ENCODE measurements at places on chromosomes 3 and 15.

- H3K27ac ChIP-seq: no peak overlapping the region
- no peak for DNase-seq
- no peak overlapping the region for H3K4me3 ChIP-seq
- no peaks in the 10 kb centered on the region for H3K36me3 ChIP-seq
- H3K27me3 ChIP-seq: peaks cover 12% of the 10 kb centered on the region
Observed at GRCh38 chr15:80699981-80700380, 4.9 kb downstream of the ABHD17C start.

GRCh38 chr15:58690703-58691102, 58.8 kb downstream of the ADAM10 start:
- no peak overlapping the region for H3K4me3 ChIP-seq
- H3K4me1 ChIP-seq: peaks cover 12% of the 10 kb centered on the region

- H3K4me3 ChIP-seq: no peak overlapping the region
- H3K27me3 ChIP-seq: no peaks in the 10 kb centered on the region
- no peaks in the 10 kb centered on the region for H3K36me3 ChIP-seq
Observed at GRCh38 chr15:63339006-63339766, 42.5 kb downstream of the CA12 start.

- no peaks in the 10 kb centered on the region for H3K4me1 ChIP-seq
- no peak overlapping the region for H3K4me3 ChIP-seq
- H3K27me3 ChIP-seq: no peaks in the 10 kb centered on the region
- H3K36me3 ChIP-seq: no peaks in the 10 kb centered on the region
- no peak for DNase-seq
Observed at GRCh38 chr3:144586382-144586781, 614.8 kb downstream of the DIPK2A start.

DNA sequence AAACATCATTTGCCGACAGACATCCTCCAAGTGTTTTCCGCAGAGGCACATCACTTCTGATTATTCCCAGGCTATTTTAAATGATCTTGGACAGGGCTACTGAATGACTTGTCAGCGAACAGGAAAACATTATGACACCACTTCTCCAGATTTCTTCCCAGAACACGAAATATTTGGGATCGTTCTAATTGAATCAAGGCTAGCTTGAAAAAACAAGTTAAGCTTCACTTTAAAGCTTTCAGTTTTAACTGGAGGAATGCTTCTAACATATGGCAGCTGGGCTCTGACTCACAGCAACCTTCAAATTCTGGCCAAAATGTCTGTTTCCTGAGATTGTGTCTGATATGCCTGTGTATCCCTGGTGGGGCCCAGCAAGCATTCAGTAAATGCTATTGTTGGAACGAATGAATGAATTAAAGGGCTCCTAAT, 127.0 kb upstream of the ICE2 start:
- H3K4me1 ChIP-seq: no peaks in the 10 kb centered on the region
- H3K4me3 ChIP-seq: no peak overlapping the region
- no peaks in the 10 kb centered on the region for H3K36me3 ChIP-seq

DNA sequence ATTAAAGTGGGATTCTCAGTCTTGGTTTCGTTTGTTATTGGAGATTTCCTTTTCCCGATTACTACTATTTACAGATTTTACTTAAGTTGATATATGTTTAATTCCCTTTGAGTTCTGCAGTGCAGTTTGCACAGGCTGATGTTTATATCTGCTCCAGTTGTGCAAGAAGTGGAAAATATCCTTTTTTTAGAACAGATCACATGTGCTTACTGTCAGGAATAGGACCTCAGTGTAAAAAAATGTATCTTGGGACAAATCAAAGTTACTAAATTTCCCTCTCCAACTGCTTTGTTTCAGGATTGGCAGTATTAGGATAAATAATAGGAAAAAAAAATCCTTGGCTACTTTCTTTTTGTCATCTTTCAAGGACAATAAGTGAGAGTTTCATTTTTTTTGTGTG, 6.9 kb downstream of the MITF start:
- DNase-seq: no peak
- H3K4me3 ChIP-seq: no peak overlapping the region
- H3K27ac ChIP-seq: no peak overlapping the region
- H3K4me1 ChIP-seq: no peaks in the 10 kb centered on the region

DNA sequence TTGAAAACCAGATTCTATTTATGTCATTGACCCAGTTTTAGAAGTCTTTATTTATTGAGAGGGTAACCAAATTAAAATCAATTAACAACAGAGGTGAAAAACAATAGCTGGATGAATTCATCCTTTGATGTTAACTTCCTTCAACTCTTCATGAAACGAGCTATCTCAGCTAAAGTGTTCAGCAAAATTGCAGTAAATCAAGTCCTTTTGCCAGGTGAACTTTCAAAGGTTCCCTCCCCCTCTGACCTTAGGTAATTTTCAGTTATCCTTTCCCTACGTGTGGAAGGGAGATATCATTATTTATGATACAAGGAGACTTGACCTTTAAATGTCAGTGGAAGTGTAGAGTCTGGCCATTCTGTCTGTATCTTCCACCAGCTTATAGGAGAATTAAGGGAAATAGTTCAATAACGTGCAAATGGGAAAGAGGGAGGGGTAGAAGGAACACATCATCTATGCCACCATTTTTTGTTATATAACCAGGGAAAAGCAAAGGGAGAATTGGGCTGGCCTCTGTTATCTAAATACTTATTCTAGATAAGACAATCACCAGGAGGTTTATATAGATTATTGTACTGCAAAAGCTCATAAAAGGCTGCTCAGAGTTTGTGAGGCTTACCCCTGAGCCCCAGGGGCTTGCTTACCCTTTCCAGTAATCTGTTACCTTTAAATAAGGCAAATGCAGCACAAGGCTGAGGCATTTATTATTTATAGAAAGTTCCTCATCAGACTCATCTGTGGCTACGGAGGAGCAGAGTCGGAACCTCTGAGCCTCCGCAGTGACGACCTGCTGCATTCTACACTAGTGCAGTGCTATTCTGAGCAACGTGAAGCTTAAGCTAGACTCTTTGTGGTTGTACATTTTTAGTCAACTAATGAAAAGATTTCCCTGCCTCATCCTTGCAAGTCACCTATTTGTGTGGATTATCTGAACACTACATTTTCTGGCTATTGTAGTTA, 97.7 kb upstream of the ZBED2 start:
- no peaks in the 10 kb centered on the region for H3K4me1 ChIP-seq
- no peaks in the 10 kb centered on the region for H3K27me3 ChIP-seq
- no peak for DNase-seq
- no peak overlapping the region for H3K27ac ChIP-seq

DNA sequence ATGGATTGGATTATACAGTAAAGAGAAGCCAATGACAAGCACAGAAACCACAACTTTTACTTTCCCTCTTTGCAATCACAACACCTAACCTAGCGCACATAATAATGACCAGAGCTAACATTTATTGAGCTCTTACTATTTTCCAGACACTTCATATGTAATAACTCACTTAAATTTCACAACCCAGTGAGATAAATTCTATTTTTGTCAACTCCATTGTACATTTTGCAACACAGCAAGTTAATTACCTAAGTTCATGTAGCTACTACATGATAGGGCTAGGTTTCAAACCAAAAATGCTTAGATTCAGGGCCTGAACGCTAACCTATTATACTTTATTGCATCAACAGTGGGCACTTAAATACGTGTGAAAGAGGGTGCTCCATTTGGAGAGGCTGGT, 89.5 kb downstream of the GADL1 start:
- no peak overlapping the region for H3K4me3 ChIP-seq
- no peak overlapping the region for H3K27ac ChIP-seq
- H3K36me3 ChIP-seq: no peaks in the 10 kb centered on the region
- H3K27me3 ChIP-seq: no peaks in the 10 kb centered on the region
- DNase-seq: no peak
- no peaks in the 10 kb centered on the region for H3K4me1 ChIP-seq

DNA sequence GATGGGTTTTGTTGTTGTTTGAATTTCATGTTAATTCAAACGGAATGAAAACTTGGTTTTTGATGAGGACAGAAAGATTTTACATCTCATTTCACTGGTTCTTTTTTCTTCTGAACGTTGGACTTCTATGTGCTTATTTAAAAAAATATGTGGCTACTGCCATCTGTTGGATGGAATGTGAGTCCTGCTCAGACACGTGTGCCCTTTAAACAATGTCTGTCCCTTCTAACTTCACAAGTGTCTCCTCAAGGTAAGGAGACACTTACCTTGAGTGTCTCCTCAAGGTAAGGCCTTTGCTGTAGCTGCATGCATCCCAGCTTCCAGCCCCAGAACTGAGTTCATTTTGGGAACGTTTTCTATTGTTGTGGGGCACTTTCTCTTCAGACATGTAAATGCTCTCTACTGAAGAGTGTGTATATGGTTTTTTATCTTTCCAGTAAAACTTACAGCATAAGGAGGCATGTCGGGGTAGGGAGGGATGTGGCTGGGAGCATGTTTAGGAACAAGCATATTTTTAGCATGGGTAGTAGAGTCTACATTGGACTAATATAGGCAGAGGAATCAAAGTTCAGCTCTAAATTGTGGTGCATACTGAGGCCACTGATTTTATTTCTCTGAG, 63.1 kb upstream of the UBE3A start:
- H3K4me1 ChIP-seq: no peaks in the 10 kb centered on the region
- H3K27ac ChIP-seq: no peak overlapping the region
- H3K36me3 ChIP-seq: no peaks in the 10 kb centered on the region
- DNase-seq: peak; percentile 14

DNA sequence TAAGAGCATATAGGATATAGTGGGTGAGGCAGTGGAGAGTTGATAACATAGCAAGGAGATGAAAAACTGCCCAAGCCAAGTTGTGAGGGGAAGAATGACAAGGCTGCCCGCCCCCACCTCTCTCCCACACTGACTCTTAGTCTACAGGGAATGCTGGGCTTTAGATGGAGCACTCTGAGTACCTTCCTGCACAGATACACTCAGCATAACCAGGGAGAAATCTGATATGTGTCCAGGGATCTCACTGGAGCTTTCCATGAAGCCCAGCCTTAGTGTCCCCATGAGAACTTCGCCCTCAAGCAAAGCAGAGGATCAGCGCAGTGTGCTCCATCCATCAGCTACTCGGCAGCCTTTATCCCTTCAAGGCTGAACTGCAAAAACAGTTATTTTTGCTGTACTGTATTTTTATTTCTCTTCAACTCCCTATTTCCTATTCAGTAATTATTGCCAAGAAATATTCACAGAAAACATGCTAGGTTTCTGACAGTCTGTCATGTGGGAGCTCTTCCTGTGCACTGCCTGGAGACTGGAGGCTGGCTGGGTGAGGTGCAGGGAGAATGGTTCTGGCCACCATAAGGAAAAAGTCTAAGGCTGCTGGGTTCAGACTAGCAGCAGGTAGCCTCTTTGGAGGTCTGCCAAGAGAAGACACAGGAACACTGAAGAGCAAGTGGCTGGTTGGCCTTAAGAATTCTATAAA, 475.2 kb upstream of the PPP2R3A start:
- H3K27ac ChIP-seq: no peak overlapping the region
- no peak for DNase-seq
- peaks cover 9% of the 10 kb centered on the region for H3K27me3 ChIP-seq
- H3K36me3 ChIP-seq: no peaks in the 10 kb centered on the region
- no peak overlapping the region for H3K4me3 ChIP-seq
- H3K4me1 ChIP-seq: no peaks in the 10 kb centered on the region

GRCh38 chr15:57873564-57874209, 167.2 kb downstream of the POLR2M start:
- H3K27ac ChIP-seq: no peak overlapping the region
- no peaks in the 10 kb centered on the region for H3K4me1 ChIP-seq
- no peak overlapping the region for H3K4me3 ChIP-seq
- H3K27me3 ChIP-seq: peaks cover 17% of the 10 kb centered on the region
- DNase-seq: no peak

GRCh38 chr3:20511863-20512505, 326.0 kb upstream of the SGO1 start:
- H3K27ac ChIP-seq: no peak overlapping the region
- H3K36me3 ChIP-seq: no peaks in the 10 kb centered on the region
- no peak overlapping the region for H3K4me3 ChIP-seq
- no peaks in the 10 kb centered on the region for H3K27me3 ChIP-seq
- no peaks in the 10 kb centered on the region for H3K4me1 ChIP-seq
- DNase-seq: no peak

DNA sequence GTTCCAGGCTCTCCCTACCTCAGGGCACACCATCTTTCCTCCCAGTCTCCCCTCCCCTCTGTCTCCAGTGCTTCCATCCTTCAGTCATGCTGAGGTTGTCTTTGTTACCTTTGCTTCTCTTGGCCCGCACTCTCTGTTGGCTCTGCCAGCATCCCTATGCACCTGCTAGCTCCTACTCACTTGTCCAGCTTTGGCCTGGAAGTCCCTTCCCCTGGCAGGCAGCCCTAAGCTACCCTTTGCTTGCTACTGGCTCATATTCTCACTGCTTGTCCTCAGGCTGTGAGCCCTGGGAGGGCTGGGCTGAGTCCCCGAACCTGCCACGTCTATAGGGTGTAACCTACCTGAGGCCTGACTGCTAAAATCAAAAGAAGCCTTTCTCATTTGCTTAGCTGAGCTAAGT, 122.7 kb downstream of the PGPEP1L start:
- H3K27me3 ChIP-seq: no peaks in the 10 kb centered on the region
- no peak overlapping the region for H3K27ac ChIP-seq
- H3K36me3 ChIP-seq: no peaks in the 10 kb centered on the region
- no peak overlapping the region for H3K4me3 ChIP-seq

GRCh38 chr15:70199540-70200410, 102.1 kb upstream of the TLE3 start:
- H3K27ac ChIP-seq: no peak overlapping the region
- no peak for DNase-seq
- H3K27me3 ChIP-seq: no peaks in the 10 kb centered on the region
- no peaks in the 10 kb centered on the region for H3K36me3 ChIP-seq

DNA sequence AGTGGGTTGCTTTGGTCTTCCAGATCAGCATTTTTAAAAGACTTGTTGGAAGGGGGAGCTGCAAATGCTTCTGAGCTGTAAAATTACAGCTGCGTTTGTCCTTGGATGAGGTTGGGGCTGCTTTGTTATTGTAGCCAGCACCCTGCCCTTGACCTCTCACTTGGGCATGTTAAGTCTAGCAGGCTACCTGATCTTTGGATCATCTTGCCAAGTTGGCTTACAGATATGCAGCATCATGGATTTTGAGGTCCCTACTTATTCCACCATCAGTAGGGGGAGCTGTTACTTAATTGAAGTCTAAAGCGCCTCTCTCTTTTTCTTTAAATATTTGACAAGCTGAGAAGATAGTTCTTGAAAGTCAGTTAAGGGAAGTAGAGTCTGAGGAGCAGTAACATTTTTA, 793.0 kb downstream of the MCTP2 start:
- no peaks in the 10 kb centered on the region for H3K36me3 ChIP-seq
- no peak for DNase-seq
- H3K4me1 ChIP-seq: no peaks in the 10 kb centered on the region
- no peaks in the 10 kb centered on the region for H3K27me3 ChIP-seq
- no peak overlapping the region for H3K27ac ChIP-seq
- H3K4me3 ChIP-seq: no peak overlapping the region

- no peaks in the 10 kb centered on the region for H3K4me1 ChIP-seq
- no peaks in the 10 kb centered on the region for H3K36me3 ChIP-seq
- H3K27ac ChIP-seq: no peak overlapping the region
- DNase-seq: no peak
- no peaks in the 10 kb centered on the region for H3K27me3 ChIP-seq
Observed at GRCh38 chr3:178072391-178073305, 463.6 kb upstream of the KCNMB2 start.

- H3K27ac ChIP-seq: no peak overlapping the region
- H3K36me3 ChIP-seq: no peaks in the 10 kb centered on the region
- H3K27me3 ChIP-seq: peaks cover 5% of the 10 kb centered on the region
- H3K4me1 ChIP-seq: no peaks in the 10 kb centered on the region
- no peak for DNase-seq
Observed at GRCh38 chr15:33405096-33405495, 94.3 kb downstream of the RYR3 start.
